ENCODE measurements at places on chromosomes 7 and 10.

GRCh38 chr7:49422564-49422963 lies 350.9 kb upstream of the VWC2 start:
- no peak for DNase-seq

- DNase-seq, result no peak
Observed at GRCh38 chr10:35927990-35928488, 285.9 kb upstream of the FZD8 start.

GRCh38 chr7:22630069-22630468 lies 96.9 kb upstream of the IL6 start:
- DNase-seq, result peak; percentile 34

DNA sequence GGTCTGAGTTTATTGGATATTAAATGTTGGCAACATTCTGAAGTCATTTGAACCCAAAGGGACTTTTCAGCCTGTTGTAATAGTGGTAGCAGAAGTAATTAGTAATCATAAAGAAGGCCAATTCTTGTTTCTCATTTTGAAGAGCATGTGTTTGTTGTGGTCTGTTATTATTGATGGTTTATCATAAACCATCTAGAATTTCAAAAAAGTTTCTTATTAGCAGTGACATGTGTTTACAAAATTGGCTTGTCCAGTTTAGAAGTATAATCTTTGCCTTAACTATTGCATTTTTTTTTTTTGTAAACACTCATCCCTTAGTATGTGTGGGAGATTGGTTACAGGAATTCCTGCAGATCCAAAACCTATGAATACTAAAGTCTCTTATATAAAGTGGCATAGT lies 177.8 kb downstream of the BBS9 start:
- DNase-seq, result no peak

DNA sequence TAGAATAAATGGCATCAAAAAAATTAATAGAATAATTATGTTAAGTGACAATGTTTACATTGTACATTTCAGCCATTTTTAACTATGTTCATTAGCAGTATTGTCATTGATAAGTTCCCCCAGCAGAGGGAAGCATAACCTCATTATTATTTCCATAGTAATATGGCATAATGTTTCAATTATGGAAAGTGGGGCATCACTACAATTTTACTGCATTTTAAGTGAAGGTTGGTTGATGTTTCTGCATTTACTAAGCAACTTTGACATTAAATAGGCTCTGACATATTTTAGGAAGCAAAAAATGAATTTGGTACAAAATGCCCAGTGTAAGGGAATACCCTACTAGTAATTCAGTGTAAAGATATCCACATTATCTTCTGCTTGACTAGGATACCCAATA lies 218.3 kb downstream of the SEMA3A start:
- peak; percentile 73 for DNase-seq

GRCh38 chr7:98722402-98722801 lies 105.3 kb downstream of the NPTX2 start:
- no peak for DNase-seq

- no peak for DNase-seq
Observed at GRCh38 chr7:107109955-107110354, 58.8 kb upstream of the HBP1 start.

- DNase-seq, result no peak
Observed at GRCh38 chr7:137882806-137883205, 36.0 kb upstream of the DGKI start.

- no peak for DNase-seq
Observed at GRCh38 chr7:82623812-82624211, 180.2 kb upstream of the CACNA2D1 start.

GRCh38 chr10:22986771-22987542 lies 59.1 kb downstream of the ARMC3 start:
- DNase-seq, result no peak

- no peak for DNase-seq
Observed at GRCh38 chr10:44053391-44053790, 331.5 kb downstream of the CXCL12 start.

GRCh38 chr10:105398202-105398601 lies 757.1 kb downstream of the SORCS3 start:
- DNase-seq, result no peak

DNA sequence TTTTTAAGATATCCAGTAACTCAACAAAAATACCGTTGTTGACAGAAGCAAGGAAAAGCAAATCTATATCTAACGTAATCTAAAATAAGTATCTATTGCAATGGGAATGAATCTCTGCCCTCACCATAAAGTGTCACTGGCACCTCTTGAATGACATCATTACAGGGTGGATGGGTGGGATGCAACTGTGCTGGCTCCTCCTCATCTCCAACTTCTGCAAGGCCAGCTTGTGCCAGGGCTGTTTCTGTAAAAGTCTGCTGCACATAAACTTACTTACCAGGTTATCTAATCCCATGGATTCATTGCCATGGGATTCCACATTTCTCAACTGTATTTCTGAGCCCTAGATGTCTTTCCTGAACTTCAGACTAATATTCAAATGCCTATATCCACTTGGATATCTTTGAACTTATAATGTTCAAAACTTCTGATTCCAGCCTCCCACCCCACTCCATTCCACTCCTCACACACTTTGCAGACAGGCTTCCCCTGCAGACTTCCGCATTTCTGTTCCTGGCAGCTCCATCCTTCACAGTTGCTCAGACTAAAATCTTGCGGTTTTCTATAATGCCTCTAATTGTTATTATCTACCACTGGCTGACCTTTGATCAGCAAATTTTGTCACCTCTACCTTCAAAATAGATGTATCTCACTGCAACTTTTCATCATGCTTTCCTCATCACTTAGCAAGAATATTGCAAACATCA lies 10.7 kb downstream of the FGL2 start:
- no peak for DNase-seq

DNA sequence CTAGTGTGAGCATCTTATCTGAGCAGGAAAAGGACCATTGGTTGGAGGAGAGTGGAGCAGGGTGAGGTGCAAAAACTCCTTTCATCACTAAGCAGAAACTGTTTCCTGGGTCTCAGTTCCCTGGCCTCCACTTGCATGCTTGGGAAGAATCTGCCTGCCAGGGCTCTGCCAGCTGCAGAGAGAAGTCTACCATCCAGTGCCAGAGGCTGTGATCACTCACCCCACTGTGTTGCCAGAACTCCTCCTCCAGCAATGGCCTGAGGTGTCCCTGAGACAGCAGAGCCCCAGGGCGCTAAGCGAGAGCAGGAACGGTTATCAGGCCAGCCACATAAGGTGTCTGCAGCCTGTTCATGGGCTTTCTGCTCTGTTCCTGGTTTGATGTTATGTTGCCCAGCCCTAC lies 991.4 kb downstream of the CCSER2 start:
- no peak for DNase-seq

GRCh38 chr10:58438340-58438871 lies 53.2 kb downstream of the TFAM start:
- DNase-seq, result no peak

GRCh38 chr7:155998766-155999630 lies 186.7 kb upstream of the SHH start:
- no peak for DNase-seq

DNA sequence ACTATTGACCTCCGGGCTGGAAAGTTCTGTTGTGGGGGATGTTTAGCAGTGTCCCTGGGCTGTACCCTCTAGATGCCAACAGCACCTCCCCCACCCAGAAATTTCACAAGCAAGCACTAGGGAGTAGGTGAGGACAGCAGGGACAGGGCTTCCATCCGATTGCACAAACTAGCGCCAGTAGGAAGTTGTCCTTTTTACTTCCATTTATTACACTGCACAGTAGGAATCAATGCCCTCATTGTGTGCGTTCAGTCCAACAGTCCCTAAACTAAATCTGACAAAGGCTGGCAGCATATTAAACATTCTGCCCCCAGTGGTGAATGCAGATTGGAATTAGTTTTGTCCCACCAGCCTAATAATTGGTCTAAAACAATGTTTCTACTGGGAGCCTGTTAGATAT lies 6.4 kb upstream of the SOSTDC1 start:
- no peak for DNase-seq

- no peak for DNase-seq
Observed at GRCh38 chr10:69572159-69573055, 815 bp downstream of the NEUROG3 start.

DNA sequence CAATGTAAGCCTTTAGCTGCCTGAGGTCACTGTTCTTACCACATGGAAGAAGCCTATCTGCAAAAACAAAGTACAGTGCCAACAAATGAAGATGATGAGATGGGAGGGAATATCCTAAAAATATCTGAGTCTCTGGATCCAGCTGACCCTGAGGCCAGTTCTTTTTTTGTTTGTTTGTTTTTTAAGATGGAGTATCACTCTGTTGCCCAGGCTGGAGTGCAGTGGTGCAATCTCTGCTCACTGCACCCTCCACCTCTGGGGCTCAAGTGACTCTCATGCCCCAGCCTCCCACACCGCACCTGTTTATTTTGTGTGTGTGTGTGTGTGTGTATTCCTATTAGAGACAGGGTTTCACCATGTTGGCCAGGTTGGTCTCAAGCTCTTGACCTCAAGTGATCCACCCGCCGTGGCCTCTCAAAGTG lies 44.9 kb downstream of the HYCC1 start:
- DNase-seq, result no peak

- no peak for DNase-seq
Observed at GRCh38 chr10:82932451-82932850, 1057.5 kb downstream of the NRG3 start.

DNA sequence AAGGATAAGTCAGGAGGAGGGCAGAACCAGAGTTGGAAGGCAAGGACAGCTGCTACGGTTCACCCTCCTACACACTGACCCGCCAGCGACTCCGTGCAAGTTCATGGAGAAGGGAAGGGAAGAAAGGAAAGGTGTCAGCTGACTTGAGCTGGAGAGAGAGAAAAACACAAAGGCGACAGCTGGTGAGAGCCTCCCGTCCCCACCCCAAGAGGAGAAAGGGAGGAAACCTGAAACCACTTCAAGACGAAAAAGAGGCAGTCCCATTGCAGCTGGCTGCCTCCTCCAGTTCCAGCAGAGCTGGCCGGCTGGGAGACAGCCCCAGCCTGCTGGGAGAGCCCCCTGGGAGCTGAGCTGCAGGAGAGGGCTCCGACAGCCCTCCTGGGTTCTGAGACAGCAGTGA lies 75.2 kb downstream of the PARD3 start:
- no peak for DNase-seq

DNA sequence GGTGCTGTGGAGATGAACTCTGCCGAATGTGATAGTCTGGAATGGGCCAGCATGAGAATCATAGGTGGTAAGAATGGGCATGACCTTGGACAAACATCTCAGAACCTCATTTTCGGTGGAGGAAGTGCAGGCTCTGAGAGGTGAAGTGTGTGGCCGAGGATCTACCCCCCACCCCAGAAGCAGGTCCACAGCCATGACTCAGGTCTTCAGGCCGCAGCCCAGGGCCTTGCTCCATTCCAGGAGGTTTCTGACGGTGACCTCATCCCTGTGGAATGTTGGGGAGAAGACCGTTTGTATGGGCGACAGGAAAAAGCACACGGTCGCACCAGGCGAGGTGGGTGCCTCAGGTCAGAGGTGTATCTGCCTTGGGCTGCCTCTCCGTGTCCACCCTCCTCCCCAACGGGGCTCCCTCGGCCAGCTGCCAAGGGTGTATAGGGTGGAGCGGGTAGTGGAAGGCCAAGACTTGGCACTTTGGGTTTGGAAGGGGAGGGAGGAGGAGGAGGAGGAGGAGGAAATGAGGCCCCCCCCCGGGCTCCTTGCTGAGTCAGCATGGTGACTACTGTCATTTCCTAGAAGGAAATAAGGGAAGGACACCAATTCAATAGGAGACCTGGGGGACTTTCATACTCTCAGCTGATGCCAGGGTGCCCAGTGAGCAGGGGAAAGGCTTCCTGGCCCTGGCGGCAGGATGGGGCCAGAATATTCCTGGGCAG lies 168.0 kb upstream of the RHEB start:
- no peak for DNase-seq

GRCh38 chr7:897771-898376 lies 21.5 kb downstream of the GET4 start:
- no peak for DNase-seq

GRCh38 chr7:80412842-80413241 lies 99.0 kb downstream of the GNAT3 start:
- DNase-seq, result no peak

GRCh38 chr10:64109926-64110495 lies 588.8 kb downstream of the REEP3 start:
- no peak for DNase-seq

- DNase-seq, result no peak
Observed at GRCh38 chr7:28172958-28173357, 7.6 kb downstream of the JAZF1 start.

GRCh38 chr7:111895049-111895448 lies 311.1 kb downstream of the DOCK4 start:
- no peak for DNase-seq

Measured in activated CD4-positive, alpha-beta T cell treated with anti-CD3 and anti-CD28 coated beads, Interleukin-2, amount 10 ng/mL, durations not matched to agents 24 days and 14 days (primary cell).